ENCODE measurements at places on chromosomes 1 and 21. TPM values are rescaled to one million over a fixed set of nuclear protein-coding genes. Genes with fewer than 3 reads are reported as not detected.

- no peak for DNase-seq
Measured at GRCh38 chr1:202159534-202160371, 649 bp downstream of the PTPN7 start.

- DNase-seq: no peak
Measured at GRCh38 chr1:51906306-51907078, 28.0 kb upstream of the NRDC start.

DNA sequence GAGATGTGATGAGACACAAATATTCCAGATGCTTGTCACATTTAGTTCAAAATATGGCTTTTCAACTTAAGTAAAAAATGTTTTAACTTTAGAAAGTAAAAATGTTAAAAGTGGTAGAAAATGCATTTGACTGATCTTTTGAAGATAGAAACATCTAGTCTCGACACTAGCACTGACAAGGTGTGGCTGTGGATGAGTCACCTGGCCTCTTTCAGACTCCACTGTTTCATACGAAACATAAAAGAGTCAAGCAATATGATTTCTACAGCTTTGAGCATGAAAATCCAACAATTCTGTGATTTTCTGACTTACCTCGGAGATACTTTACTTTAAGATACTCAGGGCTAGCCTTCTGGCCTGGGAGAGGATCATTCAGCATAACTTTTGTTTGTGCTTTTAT is 47.7 kb downstream of the TTC13 start:
- no peak for DNase-seq

- no peak for DNase-seq
Measured at GRCh38 chr1:8390707-8391106, 72.8 kb downstream of the SLC45A1 start.

PLXNA2 gene
- total RNA-seq: 8.6 TPM

CA6 gene
- total RNA-seq: not detected
